OCI-LY7 (cell line): ENCODE measurements at places on chromosomes 5 and 9.

- peak; percentile 95 for DNase-seq
Measured at GRCh38 chr5:119275601-119276173, 80.1 kb upstream of the TNFAIP8 start.

- DNase-seq, result no peak
Measured at GRCh38 chr5:154840435-154841272, 9.7 kb downstream of the FAXDC2 start.

- DNase-seq, result no peak
Measured at GRCh38 chr5:134620634-134621033, 12.0 kb downstream of the SAR1B start.

DNA sequence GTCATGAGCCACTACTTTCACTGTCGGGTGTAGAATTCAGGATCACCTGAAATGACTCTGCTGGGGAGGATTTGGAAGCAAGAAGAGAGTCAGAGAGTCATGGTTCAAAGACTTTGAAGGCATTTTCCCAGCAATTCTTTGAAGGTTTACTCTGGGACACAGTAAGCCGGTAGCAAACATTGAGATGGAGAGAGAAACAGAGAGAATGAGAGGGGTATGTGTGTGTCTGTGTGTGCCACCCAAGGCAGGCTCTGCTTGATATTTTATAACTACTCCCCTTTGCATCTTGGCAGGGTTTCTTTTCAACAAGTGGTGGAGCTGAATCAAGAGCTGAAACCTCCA is 89.8 kb downstream of the ANKRD55 start:
- DNase-seq, result no peak

DNA sequence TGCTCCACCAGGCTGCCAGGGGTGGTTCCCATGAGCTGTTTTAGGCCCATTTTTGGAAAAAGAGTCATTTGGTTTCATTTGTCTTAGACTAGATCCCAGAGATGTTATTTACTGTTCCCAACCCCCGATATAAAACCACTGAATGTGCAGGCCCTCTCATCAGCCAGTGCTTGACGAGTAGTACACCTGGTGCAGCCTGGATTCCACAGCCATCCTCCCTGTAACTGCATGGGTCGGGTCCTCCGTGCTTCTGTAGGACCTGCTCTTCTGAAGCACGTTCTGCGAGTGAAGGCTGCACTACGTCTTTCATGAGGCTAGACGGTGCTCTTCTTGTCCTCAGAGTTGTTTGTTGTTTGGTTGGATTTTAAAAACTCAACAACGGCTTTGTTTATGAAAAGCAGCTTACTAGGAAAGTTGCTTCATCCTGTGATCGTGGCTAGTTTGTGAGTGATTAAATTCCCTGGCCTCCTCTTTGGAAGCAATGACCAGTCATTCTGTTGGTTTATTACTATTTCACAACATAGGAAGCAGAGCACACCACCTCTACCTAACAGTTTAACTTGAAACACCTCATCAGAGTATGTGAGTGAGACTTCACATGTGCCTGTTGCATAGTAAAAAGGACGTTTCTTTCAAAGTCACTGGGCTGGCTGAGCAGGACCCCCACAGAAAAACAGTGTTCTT is 135.2 kb downstream of the AOPEP start:
- DNase-seq, result no peak

- no peak for DNase-seq
Measured at GRCh38 chr5:175415303-175415702, 28.7 kb downstream of the DRD1 start.

DNA sequence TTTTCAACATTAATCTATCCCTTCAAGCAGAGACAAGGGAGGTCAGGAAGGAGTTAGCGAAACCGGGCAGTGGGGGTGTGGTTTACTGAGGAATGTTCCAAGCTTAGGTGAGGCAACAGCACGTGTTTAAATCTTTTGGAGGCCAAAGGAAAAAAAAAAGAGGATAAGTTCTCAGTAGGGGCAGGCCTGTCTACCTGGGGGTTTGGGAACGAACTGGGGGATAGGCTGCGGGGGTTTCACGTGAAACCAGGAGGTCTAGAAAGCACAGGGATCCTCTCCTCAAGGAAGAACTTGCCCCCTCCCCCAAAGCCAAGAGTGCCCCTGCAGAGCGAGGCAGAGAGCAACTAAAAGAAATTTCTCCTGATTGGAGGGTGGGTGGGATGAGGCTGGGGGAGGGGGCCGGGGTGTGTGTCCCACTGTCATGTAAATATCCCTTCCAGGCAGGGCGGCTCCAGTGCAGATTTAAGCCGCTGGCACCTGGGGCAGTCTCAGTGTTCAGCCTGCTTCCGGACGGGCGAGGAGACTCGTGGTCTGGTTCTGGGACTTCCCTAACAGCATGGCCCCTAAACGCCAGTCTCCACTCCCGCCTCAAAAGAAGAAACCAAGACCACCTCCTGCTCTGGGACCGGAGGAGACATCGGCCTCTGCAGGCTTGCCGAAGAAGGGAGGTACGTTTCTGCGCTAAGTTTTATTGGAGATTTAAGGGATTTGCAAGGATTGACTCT is 5.5 kb upstream of the SET start:
- peak; percentile 87 for DNase-seq

DNA sequence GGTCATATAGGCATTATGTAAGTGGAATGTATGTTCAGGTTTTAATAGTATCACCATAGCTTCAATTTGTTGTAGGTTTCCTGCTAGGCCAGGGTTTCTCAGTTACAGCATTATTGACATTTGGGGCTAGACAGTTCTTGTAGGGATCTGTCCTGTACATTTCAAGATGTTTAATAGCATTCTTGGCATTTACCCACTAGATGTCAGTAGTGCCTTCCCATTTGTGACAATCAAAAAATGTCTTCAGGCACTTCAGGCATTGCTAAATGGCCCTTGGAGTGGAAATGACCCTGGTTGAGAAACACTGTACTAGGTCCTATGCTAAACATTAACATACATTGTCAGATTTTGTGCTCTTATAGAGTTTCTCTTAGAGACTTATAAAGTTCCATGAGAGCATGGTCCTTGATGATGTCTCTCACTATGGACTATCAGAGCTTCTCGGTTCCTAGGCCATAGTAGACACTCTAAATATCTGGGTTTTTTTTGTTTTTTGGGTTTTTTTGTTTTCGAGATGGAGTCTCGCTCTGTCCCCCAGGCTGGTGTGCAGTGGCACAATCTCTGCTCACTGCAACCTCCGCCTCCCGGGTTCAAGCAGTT is 1.4 kb downstream of the KIF20A start:
- DNase-seq, result peak; percentile 82

GRCh38 chr5:103901885-103902284 is 339.3 kb upstream of the NUDT12 start:
- no peak for DNase-seq
